ENCODE measurements at places on chromosomes 5 and 9.

DNA sequence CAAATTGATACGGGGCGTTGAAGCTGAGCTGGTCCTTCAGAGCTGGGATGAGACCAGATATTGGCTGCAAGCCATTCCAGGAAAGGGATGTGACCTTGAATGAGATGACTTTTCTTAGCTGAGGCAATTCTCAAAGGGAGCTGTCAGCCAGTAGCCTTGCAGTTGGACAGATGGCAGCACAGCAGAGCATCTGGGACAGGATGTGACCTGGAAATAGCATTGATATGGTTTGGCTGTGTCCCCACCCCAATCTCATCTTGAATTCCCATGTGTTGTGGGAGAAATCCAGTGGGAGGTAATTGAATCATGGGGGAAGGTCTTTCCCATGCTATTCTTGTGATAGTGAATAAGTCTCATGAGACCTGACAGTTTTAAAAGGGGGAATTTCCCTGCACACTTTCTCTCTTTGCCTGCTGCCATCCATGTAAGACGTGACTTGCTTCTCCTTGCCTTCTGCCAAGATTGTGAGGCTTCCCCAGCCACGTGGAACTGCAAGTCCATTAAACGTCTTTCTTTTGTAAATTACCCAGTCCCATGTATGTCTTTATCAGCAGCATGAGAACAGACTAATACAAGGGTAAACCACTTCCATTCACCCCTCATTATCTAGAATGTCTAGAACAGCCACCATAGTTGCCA lies 19.8 kb upstream of the MTX3 start:
- H3K4me3 ChIP-seq = no peak overlapping the region
- no peaks in the 10 kb centered on the region for H3K4me1 ChIP-seq
- peaks cover 11% of the 10 kb centered on the region for H3K27me3 ChIP-seq
- no peaks in the 10 kb centered on the region for H3K36me3 ChIP-seq
- H3K27ac ChIP-seq = no peak overlapping the region
- no peak for DNase-seq

- H3K4me3 ChIP-seq = no peak overlapping the region
- H3K4me1 ChIP-seq = no peaks in the 10 kb centered on the region
- H3K36me3 ChIP-seq = no peaks in the 10 kb centered on the region
- H3K27ac ChIP-seq = no peak overlapping the region
- no peaks in the 10 kb centered on the region for H3K27me3 ChIP-seq
Observed at GRCh38 chr9:3586066-3586465, 60.3 kb upstream of the RFX3 start.

DNA sequence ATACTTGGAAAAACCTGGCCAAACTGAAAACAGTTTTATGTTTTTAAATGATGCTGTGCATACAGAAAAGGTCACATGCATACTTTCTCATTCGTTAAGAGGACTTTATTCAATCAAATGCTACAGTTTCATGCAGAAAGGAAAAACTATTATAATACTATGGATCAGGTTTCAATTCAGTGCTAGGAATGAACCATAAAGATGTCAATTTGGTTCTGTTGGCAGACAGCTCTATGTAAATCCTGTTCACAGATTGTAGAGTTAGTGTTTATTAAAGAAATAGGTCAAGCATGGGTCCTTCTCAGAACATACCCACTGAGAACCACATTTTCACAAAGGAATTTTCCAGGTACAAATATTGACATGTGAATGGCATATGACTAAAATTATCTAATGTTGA lies 57.1 kb downstream of the RETREG1 start:
- DNase-seq = no peak
- H3K36me3 ChIP-seq = no peaks in the 10 kb centered on the region
- no peak overlapping the region for H3K27ac ChIP-seq
- H3K4me1 ChIP-seq = no peaks in the 10 kb centered on the region
- no peaks in the 10 kb centered on the region for H3K27me3 ChIP-seq
- no peak overlapping the region for H3K4me3 ChIP-seq

- H3K4me3 ChIP-seq = no peak overlapping the region
- peaks cover 37% of the 10 kb centered on the region for H3K36me3 ChIP-seq
- peak overlapping the region; percentile 65 for H3K27ac ChIP-seq
- no peaks in the 10 kb centered on the region for H3K27me3 ChIP-seq
Observed at GRCh38 chr9:131228988-131229387, 47.3 kb downstream of the FAM78A start.

DNA sequence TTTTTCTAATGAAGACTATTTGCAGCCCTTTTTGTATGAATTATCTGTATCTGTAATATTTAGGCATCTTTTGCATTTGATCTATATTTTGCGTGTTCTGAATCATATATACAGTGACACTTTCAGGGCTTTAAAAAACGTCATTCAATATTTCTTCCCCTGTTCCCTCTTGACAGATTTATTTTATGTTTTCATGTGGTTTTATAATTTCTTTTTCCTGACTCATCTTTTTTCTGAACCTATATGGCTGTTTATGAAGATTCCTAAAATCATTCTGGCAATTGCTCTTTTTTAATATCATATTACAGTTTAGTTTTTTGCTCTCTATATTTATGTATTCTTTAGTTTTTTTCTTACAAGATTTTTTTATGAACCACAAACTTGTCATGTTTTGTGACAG lies 67.6 kb downstream of the SMARCA2 start:
- H3K4me3 ChIP-seq = no peak overlapping the region
- H3K4me1 ChIP-seq = no peaks in the 10 kb centered on the region
- peaks cover 66% of the 10 kb centered on the region for H3K36me3 ChIP-seq
- peak overlapping the region; percentile 13 for H3K27ac ChIP-seq
- H3K27me3 ChIP-seq = no peaks in the 10 kb centered on the region

DNA sequence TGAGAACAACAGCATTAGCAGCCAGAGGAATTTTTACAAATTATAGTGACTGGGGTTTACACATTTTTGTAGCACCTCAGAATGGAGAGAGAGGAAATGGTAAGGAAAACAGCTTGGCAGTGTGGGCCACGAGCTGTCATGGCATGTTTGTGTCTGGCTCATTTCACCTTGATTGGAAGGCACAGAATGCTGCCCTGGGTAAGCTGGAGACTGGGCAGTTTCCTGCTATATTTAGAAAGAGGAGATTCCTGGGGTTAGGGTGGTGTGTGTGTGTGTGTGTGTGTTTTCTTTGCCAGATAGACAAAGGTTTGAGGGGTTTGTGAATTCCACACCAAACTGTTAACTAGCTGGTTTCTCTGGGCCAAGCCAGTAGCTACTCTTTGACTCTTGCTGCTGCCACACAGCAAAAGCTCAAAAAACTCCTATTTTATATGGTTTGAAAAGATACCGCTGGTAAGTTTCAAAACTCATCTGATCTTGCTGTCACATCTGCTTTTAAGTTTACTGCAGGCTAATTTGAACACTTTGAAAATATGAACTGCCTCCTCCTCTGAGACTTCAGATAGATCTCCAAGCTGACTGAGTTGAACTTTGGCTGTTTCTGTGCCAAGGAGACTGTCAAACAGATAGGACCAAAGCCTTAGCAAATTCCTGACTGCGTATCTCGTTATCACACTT lies 9.1 kb downstream of the ARHGAP26 start:
- H3K4me1 ChIP-seq = peaks cover 84% of the 10 kb centered on the region
- DNase-seq = no peak
- H3K4me3 ChIP-seq = peak overlapping the region; percentile 40

GRCh38 chr9:29564564-29564963 lies 1991.3 kb upstream of the C9orf72 start:
- no peaks in the 10 kb centered on the region for H3K27me3 ChIP-seq
- H3K4me3 ChIP-seq = no peak overlapping the region

DNA sequence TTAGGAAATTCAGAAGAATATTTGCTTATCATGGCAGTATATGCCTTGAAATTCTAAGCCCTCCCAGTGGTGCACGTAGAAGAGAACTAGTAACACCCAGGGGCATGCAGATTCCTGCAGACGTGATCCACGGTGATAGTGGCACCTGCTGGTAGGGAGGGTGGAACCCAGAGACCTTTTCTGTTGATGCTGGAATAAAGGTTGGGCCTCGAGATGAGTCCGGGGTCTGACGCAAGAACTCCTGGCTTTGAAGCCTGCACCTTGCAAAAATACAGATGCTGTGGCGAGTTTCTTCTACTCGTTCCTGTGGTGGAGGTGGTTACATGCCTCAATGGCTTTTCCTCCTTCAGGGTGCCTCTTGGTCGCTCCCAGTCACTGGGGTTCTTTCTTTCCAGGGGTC lies 39.5 kb upstream of the PHF2 start:
- no peak overlapping the region for H3K4me3 ChIP-seq
- H3K27ac ChIP-seq = no peak overlapping the region
- peaks cover 32% of the 10 kb centered on the region for H3K36me3 ChIP-seq
- DNase-seq = no peak

DNA sequence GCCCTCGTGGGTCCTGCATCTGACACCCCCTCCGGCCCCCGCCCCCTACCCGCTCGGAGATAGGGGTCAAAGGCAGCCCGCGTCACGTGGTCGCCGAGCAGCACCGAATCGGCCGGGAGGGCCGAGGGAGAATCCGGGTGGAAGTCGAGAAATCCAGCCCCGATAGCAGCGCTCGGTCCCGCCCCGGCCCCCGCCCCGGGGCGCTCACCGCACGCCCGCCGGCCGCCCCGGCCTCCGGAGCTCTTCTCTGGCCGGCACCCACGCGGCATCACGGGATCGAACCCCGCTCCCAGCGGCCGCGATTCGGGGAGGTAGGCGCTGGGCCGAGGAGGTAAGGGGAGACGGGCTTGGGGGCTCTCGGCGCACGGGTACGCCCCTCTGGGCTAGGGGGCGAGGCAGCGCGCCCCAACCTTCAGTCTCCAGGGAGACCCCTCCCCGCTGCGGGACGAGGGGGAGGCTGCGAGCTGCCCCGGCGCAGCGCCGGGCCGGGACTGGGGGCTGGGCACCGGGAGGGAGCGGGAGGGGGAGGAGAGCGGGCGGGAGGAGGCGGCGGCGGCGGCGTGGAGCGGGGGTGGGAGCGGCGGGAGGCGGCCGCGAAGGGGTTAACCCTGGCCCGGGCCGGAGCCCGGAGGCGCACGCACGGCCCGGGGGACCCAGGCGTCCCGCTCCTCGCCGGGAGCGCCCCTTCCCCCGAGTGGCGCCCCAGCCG lies 22.1 kb upstream of the NDST1 start:
- no peak for DNase-seq
- H3K27me3 ChIP-seq = peaks cover 29% of the 10 kb centered on the region

DNA sequence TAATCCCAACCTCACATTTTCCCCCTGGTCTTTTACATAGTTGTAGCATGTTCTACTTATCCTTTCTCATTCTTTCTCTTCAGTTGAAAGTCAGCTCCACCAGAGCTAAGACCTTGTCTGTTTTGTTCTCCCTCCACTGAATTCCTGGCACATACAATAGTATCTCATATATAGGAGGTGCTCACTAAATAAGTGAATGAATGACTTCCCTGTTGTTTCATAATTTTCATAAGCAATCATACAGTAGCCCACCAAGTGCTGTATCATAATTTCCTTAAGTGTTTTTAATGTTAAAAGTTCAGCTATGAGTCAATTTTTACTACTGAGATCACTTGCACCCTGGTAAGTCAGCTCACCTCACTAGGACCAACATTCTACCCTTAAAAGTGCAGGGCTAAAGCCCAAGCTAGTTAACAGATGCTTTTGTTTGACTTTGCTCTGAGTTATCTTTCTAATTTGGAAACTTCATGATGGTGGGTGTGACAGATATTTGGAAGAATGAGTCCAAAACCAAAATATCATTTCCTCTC lies 27.6 kb downstream of the TMEM245 start:
- peaks cover 39% of the 10 kb centered on the region for H3K36me3 ChIP-seq
- H3K4me3 ChIP-seq = no peak overlapping the region
- DNase-seq = no peak
- no peaks in the 10 kb centered on the region for H3K27me3 ChIP-seq

DNA sequence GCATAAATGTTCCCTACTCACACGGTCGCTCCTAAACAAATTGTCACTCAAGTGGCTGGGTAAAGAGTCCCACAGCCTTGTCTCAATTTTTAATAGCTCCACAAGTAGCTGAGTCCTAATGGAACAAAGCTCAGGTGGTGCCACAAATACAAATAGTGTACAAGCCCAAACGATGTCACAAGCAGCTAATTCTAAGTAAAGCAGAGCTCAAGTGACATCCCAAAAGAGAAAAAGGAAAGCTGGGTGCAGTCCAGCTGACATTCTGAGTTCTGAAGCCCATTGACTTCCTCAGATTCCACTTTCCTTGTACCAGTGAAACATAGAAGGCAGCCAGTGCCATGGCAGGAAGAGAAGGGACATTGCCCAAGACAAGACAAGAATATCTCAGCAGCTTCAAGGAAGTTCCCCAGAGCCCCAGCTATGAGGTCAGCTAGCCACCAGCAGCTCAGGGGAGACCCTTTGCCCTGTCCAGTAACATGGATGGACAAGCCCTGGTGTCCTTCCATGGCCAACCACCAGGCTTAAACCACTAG lies 231.2 kb upstream of the SGCD start:
- H3K4me3 ChIP-seq = no peak overlapping the region
- no peaks in the 10 kb centered on the region for H3K27me3 ChIP-seq
- no peaks in the 10 kb centered on the region for H3K36me3 ChIP-seq
- H3K4me1 ChIP-seq = no peaks in the 10 kb centered on the region
- no peak overlapping the region for H3K27ac ChIP-seq
- no peak for DNase-seq

- peaks cover 28% of the 10 kb centered on the region for H3K27me3 ChIP-seq
- H3K4me1 ChIP-seq = peaks cover 3% of the 10 kb centered on the region
- H3K27ac ChIP-seq = no peak overlapping the region
- peak; percentile 74 for DNase-seq
Observed at GRCh38 chr9:129783516-129784361, 19.2 kb upstream of the TOR1B start.

DNA sequence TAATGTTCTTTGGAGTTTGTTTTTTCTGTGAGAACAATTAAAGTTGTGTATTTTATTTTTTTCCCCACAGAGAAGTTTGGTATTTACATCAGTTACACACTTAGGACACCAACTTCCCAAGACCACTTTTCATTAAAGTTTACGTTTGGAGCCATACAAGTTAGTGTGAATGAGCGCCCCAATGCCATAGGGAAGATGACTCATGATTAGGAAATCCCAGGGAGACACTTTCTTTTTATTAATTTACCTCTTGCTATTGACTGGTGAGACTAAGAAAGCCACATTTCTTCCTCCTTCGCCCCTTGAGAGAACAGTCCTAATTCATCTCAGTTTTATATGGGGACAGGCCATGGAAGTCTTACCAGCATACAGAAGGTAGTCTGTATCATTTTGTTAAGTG lies 57.1 kb downstream of the EDIL3 start:
- DNase-seq = no peak
- H3K36me3 ChIP-seq = no peaks in the 10 kb centered on the region
- H3K4me3 ChIP-seq = no peak overlapping the region
- no peak overlapping the region for H3K27ac ChIP-seq
- H3K27me3 ChIP-seq = no peaks in the 10 kb centered on the region

GRCh38 chr5:66337626-66338226 lies 193.6 kb downstream of the SREK1 start:
- no peaks in the 10 kb centered on the region for H3K4me1 ChIP-seq
- no peak overlapping the region for H3K27ac ChIP-seq
- DNase-seq = no peak
- no peaks in the 10 kb centered on the region for H3K36me3 ChIP-seq
- no peak overlapping the region for H3K4me3 ChIP-seq
- peaks cover 36% of the 10 kb centered on the region for H3K27me3 ChIP-seq

DNA sequence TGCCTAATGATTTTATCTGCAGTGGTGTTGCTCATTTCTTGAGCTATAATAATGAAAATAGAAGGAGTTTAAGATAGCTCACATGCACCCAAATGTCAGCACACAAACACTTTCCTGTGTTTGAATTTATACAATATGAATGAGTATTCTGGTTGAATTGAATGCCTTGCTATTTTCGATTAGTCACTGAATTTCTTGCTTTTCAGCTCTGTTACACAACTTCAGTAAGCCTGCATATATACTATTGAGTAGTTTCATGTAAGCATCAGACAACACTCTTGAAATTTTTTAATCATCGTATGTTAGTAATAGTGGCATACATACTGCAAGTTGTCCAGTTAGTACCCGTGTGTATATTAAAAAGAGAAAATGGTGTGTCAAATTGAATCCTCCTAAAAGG lies 281.5 kb upstream of the GRIA1 start:
- no peaks in the 10 kb centered on the region for H3K4me1 ChIP-seq
- no peaks in the 10 kb centered on the region for H3K27me3 ChIP-seq
- H3K36me3 ChIP-seq = no peaks in the 10 kb centered on the region
